Fibroblast of lung (primary cell): ENCODE measurements at places on chromosomes 4 and X. TPM values are rescaled to one million over a fixed set of nuclear protein-coding genes. Genes with fewer than 3 reads are reported as not detected.

The ETDB gene
- polyA plus RNA-seq: not detected in 2 replicates

The GPRIN3 gene
- 0.01 TPM in 1 of 2 replicates, not detected in the other for polyA plus RNA-seq

The NAP1L3 gene
- 3.1 and 3.9 TPM in 2 replicates for polyA plus RNA-seq

The SMIM10L2A gene
- 0.01 and 0.02 TPM in 2 replicates for polyA plus RNA-seq

The HAUS7 gene
- polyA plus RNA-seq: 10.4 and 17.1 TPM in 2 replicates

The LRPAP1 gene
- 80.5 and 113 TPM in 2 replicates for polyA plus RNA-seq

The CT45A3 gene
- polyA plus RNA-seq: not detected in 2 replicates

The SLIT2 gene
- polyA plus RNA-seq: 25.8 and 27.8 TPM in 2 replicates

The EPGN gene
- polyA plus RNA-seq: 0.70 and 0.77 TPM in 2 replicates

The MFAP3L gene
- polyA plus RNA-seq: 0.45 and 0.49 TPM in 2 replicates

The SEC24D gene
- 92.9 and 105 TPM in 2 replicates for polyA plus RNA-seq

The ACOX3 gene
- 6.8 and 8.3 TPM in 2 replicates for polyA plus RNA-seq

The MAPK10 gene
- polyA plus RNA-seq: 3.2 and 3.8 TPM in 2 replicates

The ERCC6L gene
- polyA plus RNA-seq: 1.7 and 6.6 TPM in 2 replicates

The ZFP42 gene
- polyA plus RNA-seq: not detected in 2 replicates

The PLXNB3 gene
- polyA plus RNA-seq: 1.6 and 1.9 TPM in 2 replicates

The PCDH7 gene
- polyA plus RNA-seq: 20.3 and 21.4 TPM in 2 replicates

The ADGRG4 gene
- 0.03 TPM in 1 of 2 replicates, not detected in the other for polyA plus RNA-seq

The PRDM8 gene
- polyA plus RNA-seq: 3.3 and 8.5 TPM in 2 replicates

The NIPAL1 gene
- 0.14 and 0.45 TPM in 2 replicates for polyA plus RNA-seq

The PPBP gene
- polyA plus RNA-seq: not detected in 2 replicates

The LINC00632 gene
- 75.7 and 82.5 TPM in 2 replicates for polyA plus RNA-seq

The UGT2B15 gene
- not detected in 2 replicates for polyA plus RNA-seq

The TRAPPC11 gene
- polyA plus RNA-seq: 31.4 and 36.4 TPM in 2 replicates

The CXCR3 gene
- polyA plus RNA-seq: not detected in 2 replicates

The TXLNG gene
- polyA plus RNA-seq: 9.0 and 17.1 TPM in 2 replicates

The COX18 gene
- 15.8 and 16.9 TPM in 2 replicates for polyA plus RNA-seq

The CENPU gene
- 15.5 and 26.9 TPM in 2 replicates for polyA plus RNA-seq

The NLRP2B gene
- polyA plus RNA-seq: not detected in 2 replicates

The KLHL4 gene
- polyA plus RNA-seq: 0.26 and 1.5 TPM in 2 replicates

The SPANXN5 gene
- not detected in 2 replicates for polyA plus RNA-seq

The MTM1 gene
- polyA plus RNA-seq: 5.0 and 5.1 TPM in 2 replicates

The ABCG2 gene
- polyA plus RNA-seq: 4.5 and 5.5 TPM in 2 replicates

The NSUN7 gene
- not detected in 2 replicates for polyA plus RNA-seq

The TRPC5OS gene
- polyA plus RNA-seq: 0.02 TPM in 1 of 2 replicates, not detected in the other

The UGT2A1 gene
- polyA plus RNA-seq: not detected in 2 replicates

The FABP2 gene
- not detected in 2 replicates for polyA plus RNA-seq

The EXOC1L gene
- not detected in 2 replicates for polyA plus RNA-seq
